ENCODE measurements at places on chromosomes 11 and 22.

GRCh38 chr11:86802601-86803051 lies 2.3 kb downstream of the PRSS23 start:
- H3K36me3 ChIP-seq = no peaks in the 10 kb centered on the region
- no peak overlapping the region for H3K27ac ChIP-seq
- peak overlapping the region; percentile 74 for H3K4me3 ChIP-seq
- no peaks in the 10 kb centered on the region for H3K4me1 ChIP-seq
- H3K27me3 ChIP-seq = no peaks in the 10 kb centered on the region

DNA sequence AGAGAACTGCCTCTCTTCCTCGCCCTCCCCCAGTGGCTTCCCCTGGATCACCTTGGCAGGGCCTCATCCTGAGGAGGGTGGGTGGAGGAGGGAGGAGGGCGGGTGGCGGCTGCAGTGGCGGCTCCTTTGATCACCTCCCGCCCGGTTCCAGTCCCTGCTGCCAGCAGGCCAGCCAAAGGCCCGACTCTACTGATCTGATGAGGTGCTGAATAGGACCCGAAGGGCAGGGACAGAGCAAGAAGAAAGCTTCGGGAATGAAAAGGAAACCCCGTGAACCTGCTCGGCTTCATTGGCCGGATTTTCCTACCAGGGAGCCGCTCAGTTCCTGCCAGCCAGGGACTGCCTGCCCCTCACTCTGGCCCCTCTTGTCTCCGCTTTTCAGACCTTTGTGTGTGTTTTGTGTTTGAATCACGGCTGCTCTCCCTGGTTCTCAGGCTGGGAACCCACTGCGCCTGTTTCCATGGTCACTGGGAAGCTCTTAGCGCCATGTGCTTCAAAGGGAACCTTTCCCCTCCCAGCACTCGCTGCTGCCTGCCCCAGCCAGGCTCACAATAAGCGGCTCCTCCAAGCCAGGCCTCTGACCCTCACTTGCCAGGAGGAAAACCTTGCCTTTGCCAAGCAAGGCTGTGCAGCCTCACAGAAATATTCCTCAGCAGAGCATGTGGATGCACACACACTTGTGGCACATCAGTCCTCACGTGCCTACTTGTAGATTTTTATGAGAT lies 56.8 kb downstream of the C22orf31 start:
- no peaks in the 10 kb centered on the region for H3K27me3 ChIP-seq
- DNase-seq = peak; percentile 51
- no peaks in the 10 kb centered on the region for H3K36me3 ChIP-seq
- peaks cover 32% of the 10 kb centered on the region for H3K4me1 ChIP-seq
- no peak overlapping the region for H3K27ac ChIP-seq
- no peak overlapping the region for H3K4me3 ChIP-seq

DNA sequence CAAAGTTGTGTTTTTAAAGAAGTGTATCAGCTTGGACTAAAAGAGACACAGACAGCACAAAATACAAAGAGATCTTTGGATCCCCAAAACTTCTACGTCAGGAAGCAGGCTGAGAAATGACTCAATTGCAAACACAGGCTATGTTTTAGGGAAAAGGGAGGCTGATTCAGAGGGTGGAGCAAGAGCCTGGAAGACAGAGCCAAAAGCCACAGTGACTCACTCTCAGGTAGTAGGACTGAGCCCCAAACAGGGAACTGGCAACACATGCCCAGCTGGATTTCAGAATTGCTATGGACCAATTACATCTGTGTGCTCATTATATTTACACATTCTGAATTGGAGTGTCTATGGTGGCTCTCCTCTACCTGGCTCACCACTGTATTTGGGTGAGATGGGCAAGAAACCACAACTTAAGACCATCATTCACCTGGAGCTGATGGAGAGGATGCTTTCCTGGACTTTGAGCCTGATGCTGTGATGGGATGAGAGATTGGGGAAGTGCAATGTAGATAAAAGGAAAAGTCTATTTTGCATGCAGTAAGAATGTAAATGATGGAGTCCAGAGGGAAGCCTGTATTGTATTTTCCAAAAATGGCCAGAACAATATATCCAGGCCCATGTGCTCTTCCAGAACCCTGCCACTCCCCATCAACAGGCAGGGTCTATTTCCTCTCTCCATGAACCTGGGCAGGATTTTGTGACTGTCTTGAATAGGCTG lies 20.8 kb upstream of the LINC01488 start:
- H3K27me3 ChIP-seq = no peaks in the 10 kb centered on the region
- H3K27ac ChIP-seq = no peak overlapping the region
- DNase-seq = no peak
- H3K36me3 ChIP-seq = no peaks in the 10 kb centered on the region
- H3K4me3 ChIP-seq = no peak overlapping the region

- DNase-seq = no peak
- peaks cover 22% of the 10 kb centered on the region for H3K36me3 ChIP-seq
- no peaks in the 10 kb centered on the region for H3K27me3 ChIP-seq
Measured at GRCh38 chr11:73085189-73085875, 56.8 kb downstream of the FCHSD2 start.

DNA sequence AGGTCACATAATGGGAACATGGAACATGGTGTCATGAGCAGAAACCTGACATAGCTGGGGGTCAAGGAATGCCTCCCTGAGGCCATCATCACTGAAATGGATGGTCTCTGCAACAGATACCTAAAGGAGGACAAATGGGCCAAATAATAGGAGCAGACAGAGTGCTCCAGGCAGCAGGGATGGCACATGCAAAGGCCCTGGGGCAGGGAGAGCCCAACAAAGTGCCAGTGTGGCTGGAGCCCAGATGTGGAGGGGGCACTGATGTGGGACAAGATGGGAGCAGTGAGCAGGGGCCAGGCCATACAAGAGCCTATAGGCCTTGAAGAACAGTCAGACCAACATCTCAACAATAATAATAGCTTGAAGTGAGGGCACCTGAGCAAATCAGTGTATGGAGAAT lies 497.8 kb downstream of the MN1 start:
- H3K4me1 ChIP-seq = peaks cover 5% of the 10 kb centered on the region
- H3K27ac ChIP-seq = no peak overlapping the region
- no peak overlapping the region for H3K4me3 ChIP-seq
- peaks cover 13% of the 10 kb centered on the region for H3K27me3 ChIP-seq
- H3K36me3 ChIP-seq = no peaks in the 10 kb centered on the region

GRCh38 chr22:19176175-19176643 lies 2.3 kb downstream of the SLC25A1 start:
- no peaks in the 10 kb centered on the region for H3K27me3 ChIP-seq
- peaks cover 70% of the 10 kb centered on the region for H3K4me1 ChIP-seq
- no peaks in the 10 kb centered on the region for H3K36me3 ChIP-seq
- H3K4me3 ChIP-seq = no peak overlapping the region

- no peak for DNase-seq
- no peak overlapping the region for H3K27ac ChIP-seq
- H3K4me1 ChIP-seq = peaks cover 25% of the 10 kb centered on the region
- no peaks in the 10 kb centered on the region for H3K27me3 ChIP-seq
- no peak overlapping the region for H3K4me3 ChIP-seq
Measured at GRCh38 chr11:66329165-66329673, 7.0 kb downstream of the RIN1 start.

- peak overlapping the region; percentile 17 for H3K27ac ChIP-seq
- H3K4me3 ChIP-seq = no peak overlapping the region
Measured at GRCh38 chr11:82996966-82997606, 74.6 kb downstream of the RAB30 start.

DNA sequence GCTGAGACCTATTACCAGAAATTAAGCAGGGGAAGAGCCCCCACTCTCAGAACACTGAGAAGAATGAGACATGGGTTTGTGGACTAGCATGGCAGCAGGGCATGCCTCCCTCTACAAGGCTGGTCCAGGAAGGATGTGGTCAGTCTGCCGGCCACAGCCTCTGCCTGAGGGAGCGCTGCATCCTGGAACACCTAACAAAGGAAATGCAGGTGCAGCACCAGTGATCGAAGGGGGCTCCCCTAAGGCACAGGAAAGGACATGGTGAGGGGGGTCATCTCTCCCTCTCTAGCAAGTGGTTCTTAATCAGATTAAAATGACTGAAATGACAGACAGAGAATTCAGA lies 40.6 kb upstream of the ARL14EP start:
- no peaks in the 10 kb centered on the region for H3K4me1 ChIP-seq
- H3K27ac ChIP-seq = no peak overlapping the region
- H3K36me3 ChIP-seq = no peaks in the 10 kb centered on the region
- DNase-seq = no peak
- no peak overlapping the region for H3K4me3 ChIP-seq
